ENCODE measurements at places on chromosomes 5 and 9. TPM values are rescaled to one million over a fixed set of nuclear protein-coding genes. Genes with fewer than 3 reads are reported as not detected.

The NR6A1 gene
- total RNA-seq: 2.5 TPM

- DNase-seq: no peak
Observed at GRCh38 chr9:130663258-130663976, 977 bp upstream of the PRDM12 start.

GRCh38 chr9:132201780-132202703 is 40.2 kb downstream of the NTNG2 start:
- no peak for DNase-seq

DNA sequence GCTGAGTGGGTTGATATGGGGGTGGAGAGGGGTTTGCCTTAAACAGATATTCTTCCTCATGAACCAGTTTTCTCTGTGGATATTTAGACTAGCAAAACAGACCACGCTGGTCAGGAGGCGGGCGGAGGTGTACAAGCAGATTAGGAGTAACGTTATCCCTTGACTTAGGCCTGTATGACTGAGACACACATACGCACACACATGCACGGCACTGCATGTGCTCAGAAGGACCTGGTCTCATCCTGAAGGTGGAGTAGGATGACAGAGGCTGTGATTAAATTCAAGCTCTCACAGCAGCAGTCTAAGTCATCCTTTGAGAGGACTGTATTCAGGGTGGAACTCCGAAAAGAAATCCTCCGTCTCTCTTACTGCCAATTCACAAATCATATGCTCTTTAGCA is 209.7 kb downstream of the DIRAS2 start:
- DNase-seq: no peak

- no peak for DNase-seq
Observed at GRCh38 chr5:96642281-96642640, 19.9 kb upstream of the CAST start.
